ENCODE measurements at places on chromosomes 6 and 20. TPM values are rescaled to one million over a fixed set of nuclear protein-coding genes. Genes with fewer than 3 reads are reported as not detected.
A peak's percentile ranks its signal among the peaks of the same experiment; 100 is the strongest.

CST4 gene
- not detected for total RNA-seq

EPB41L2 gene
- total RNA-seq, result 26.9 TPM

BPIFB3 gene
- total RNA-seq, result not detected

SLC22A7 gene
- not detected for total RNA-seq

PSMA7 gene
- total RNA-seq, result 434 TPM

CST3 gene
- total RNA-seq, result 0.82 TPM

SIGLEC1 gene
- total RNA-seq, result not detected

TREML2 gene
- total RNA-seq, result 3.7 TPM

POM121L2 gene
- total RNA-seq, result not detected

LAMP5 gene
- total RNA-seq, result not detected

OOEP gene
- total RNA-seq, result not detected

WFDC5 gene
- not detected for total RNA-seq

- no peak overlapping the region for H3K4me3 ChIP-seq
- no peaks in the 10 kb centered on the region for H3K4me1 ChIP-seq
- no peaks in the 10 kb centered on the region for H3K27me3 ChIP-seq
- H3K36me3 ChIP-seq, result no peaks in the 10 kb centered on the region
- H3K27ac ChIP-seq, result no peak overlapping the region
Observed at GRCh38 chr20:63345328-63346100, 15.6 kb downstream of the CHRNA4 start.

DNA sequence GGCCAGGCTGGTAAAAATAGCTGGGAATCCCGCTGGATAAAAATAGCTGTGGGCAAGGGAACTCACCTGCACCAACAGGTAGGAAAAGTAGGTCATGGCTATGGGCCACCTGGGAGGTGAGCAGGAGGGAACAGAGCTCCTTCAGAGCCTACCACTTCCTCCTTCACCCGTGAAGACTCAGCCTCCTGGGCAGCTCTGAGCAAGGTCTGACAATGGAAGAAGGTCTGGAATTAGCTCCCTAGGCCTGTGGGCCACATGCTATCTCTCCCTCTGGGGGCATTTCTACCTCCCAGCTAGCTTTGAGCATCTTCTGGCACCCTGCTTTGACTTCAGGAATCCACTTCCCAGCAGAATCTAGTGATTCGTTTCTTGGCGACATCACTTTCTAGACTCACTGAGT, 153.9 kb downstream of the MRPL14 start:
- H3K27ac ChIP-seq, result no peak overlapping the region
- H3K4me3 ChIP-seq, result no peak overlapping the region
- no peak for DNase-seq
- H3K27me3 ChIP-seq, result peaks cover 34% of the 10 kb centered on the region

DNA sequence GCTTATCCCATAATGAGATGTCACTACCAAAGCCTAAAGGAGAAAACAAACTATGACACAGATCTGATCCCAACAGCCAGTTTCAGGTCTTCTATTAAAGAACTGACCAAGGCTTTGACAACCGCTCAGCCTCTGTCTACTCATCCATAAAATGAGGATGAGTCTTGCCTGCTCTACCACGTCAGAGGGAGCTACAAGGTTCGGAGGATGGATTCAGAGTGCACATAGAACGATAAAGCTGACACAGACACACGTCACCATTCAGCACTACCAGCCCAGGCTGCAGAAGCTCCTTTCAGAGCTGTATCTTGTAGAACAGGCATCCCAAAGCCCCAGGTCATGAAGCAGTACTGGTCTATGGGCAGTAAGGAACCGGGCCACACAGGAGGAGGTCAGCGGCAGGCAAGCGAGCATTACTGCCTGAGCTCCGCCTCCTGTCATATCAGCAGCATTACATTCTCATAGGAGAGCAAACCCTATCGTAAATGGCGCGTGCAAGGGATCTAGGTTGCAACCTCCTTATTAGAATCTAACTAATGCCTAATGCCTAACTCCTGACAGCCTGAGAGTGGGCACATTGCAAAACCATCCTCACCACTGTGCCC, 25.1 kb downstream of the KIF16B start:
- H3K4me3 ChIP-seq, result no peak overlapping the region
- no peak overlapping the region for H3K27ac ChIP-seq
- no peak for DNase-seq
- no peaks in the 10 kb centered on the region for H3K27me3 ChIP-seq

GRCh38 chr6:2266841-2267240, 21.4 kb upstream of the GMDS start:
- H3K4me3 ChIP-seq, result no peak overlapping the region
- no peak for DNase-seq
- no peaks in the 10 kb centered on the region for H3K4me1 ChIP-seq

DNA sequence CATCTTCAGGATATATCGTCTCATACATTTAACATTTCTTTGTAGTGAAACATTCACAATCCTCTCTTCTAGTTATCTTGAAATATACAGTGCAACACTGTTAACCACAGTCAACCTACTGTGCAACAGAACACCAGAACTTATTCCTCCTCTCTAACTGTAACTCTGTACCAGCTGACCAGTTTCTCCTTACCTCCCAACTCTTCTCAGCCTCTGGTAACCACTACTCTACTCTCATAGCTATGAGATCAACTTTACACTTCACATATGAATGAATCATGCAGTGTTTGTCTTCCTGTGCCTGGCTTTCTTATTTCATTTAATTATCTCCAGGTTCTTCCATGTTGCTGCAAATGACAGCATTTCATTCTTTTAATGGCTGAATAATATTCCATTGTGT, 337.6 kb downstream of the BTBD9 start:
- no peaks in the 10 kb centered on the region for H3K36me3 ChIP-seq
- H3K27ac ChIP-seq, result no peak overlapping the region
- peaks cover 15% of the 10 kb centered on the region for H3K4me1 ChIP-seq
- no peaks in the 10 kb centered on the region for H3K27me3 ChIP-seq

DNA sequence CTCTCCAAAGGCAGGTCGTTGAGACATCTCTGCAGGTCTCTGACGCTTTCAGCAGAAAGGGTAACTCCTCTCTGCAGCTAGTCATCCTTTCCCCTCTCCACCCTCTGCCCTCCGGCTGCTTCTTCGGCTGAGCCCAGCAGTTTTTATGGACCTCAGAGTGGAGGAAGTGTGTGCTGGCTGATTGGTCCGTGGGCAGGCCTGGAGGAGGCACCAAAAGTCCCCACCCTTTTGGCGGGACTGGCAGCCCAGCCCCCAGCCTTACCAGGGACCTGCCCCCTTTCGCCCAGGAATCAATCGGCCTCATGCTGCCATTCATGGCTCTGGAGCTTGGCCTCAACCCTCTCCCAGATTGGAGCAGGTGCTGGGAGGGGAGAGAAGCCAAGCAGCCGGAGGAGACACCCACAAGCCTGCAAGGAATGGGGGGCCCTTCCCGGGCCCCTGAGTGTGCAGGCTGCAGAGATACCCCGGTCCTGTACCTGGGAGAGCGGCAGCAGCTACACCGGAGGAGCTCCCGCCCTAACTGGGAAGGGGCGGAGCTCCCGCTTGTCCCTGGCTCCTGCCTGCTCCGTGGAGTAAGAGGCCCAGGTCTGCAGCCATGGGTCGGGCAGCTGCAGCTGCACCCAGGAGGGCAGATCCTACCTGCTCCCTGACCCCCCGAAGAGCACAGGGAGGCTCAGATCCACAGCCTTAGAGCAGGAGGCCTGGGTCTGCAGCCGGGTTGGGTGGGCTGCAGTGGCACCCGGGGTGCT, 170.3 kb upstream of the SOX4 start:
- H3K27ac ChIP-seq, result no peak overlapping the region
- peaks cover 9% of the 10 kb centered on the region for H3K27me3 ChIP-seq
- no peak overlapping the region for H3K4me3 ChIP-seq
- no peaks in the 10 kb centered on the region for H3K4me1 ChIP-seq
- no peaks in the 10 kb centered on the region for H3K36me3 ChIP-seq

DNA sequence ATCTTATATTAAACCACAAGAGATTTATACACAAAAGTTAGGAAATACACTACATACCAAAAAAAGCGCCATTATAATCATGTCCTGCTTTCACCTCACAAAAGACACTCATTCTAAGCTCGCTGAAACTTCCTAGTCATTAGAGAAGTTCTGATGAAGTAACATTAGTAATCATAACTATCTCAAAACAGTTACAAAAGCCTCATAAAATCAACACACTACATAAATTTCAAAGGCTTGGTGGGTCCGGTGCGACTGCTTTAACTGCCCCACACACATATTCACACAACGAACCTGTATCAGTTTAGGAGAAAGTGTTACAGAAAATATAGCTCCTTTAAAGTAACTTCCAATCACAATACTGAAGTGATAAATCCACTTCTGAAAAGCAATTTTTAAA, 1.9 kb downstream of the PHIP start:
- peak overlapping the region; percentile 62 for H3K27ac ChIP-seq
- peaks cover 48% of the 10 kb centered on the region for H3K4me1 ChIP-seq
- peaks cover 31% of the 10 kb centered on the region for H3K36me3 ChIP-seq
- peak overlapping the region; percentile 82 for H3K4me3 ChIP-seq
- peaks cover 3% of the 10 kb centered on the region for H3K27me3 ChIP-seq
- DNase-seq, result no peak

DNA sequence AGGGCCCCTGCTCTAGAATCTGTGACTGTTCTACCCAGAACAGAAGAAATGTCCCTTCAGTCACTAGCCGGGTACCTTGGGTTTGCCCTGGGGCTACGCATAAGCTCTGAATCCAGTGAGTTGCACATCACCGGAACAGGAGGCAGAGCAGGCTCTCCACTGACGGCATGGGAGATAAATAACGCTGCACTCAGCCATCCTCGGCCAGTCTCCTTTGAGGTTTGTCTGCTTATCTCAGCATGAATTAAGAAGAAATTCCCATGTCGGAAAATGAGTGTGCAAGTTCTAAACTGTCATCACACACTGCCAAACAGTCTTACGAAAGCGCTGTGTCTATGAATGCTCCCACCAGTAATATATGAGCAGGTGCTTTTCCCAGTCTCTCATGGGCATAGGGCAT, 90.8 kb downstream of the FAM50B start:
- no peak for DNase-seq
- H3K27ac ChIP-seq, result no peak overlapping the region
- peaks cover 36% of the 10 kb centered on the region for H3K27me3 ChIP-seq
- no peak overlapping the region for H3K4me3 ChIP-seq

- no peak overlapping the region for H3K4me3 ChIP-seq
- peaks cover 5% of the 10 kb centered on the region for H3K27me3 ChIP-seq
- H3K27ac ChIP-seq, result no peak overlapping the region
- H3K36me3 ChIP-seq, result no peaks in the 10 kb centered on the region
- no peak for DNase-seq
- peaks cover 2% of the 10 kb centered on the region for H3K4me1 ChIP-seq
Observed at GRCh38 chr20:35979544-35979943, 11.2 kb downstream of the CNBD2 start.

DNA sequence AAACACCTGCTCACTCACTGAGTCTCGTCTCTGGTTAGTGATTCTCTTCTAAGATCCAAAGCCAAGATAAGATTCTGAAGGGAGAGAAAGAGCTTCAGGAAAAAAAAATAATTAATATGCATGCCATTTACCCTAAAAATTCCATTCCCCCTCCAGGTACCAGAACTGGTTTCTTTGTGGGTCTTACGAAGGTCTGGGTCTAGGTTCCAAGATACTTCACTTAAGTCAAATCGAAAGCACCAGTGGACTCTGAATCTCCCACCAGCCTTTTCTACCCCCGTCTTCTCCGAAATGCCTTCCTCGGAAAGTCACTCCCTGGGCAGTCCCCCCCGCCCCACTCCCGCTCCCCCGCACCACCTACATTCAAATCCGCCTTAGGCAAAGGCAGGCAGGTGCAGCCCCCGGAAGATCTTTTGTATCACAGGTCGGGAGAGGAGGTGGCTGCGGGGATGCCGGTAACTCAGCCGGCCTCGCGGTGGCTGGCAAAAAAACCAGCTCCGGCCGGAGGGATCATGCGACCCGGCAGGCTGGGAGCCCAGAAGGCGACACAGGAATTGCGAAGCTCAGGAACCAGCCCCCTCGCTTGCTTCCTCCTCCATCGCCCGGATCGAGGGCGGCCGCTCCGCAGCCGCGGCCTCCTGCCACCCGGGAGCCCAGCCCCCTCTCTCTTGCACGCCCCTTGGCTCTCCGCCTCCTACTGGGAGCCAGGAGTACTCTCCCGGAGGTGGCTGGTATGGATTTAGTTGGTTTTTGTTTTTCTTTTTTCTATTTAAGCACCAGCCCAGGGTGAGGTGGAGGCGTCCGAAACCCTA, at the start of gene BCL2L1:
TSS of gene BCL2L1 (minus strand) at position 612 of the 812 bp plus-strand sequence. CDS start 650 bp downstream, outside the sequence.
- H3K4me1 ChIP-seq, result peaks cover 17% of the 10 kb centered on the region
- H3K27me3 ChIP-seq, result no peaks in the 10 kb centered on the region
- peak; percentile 58 for DNase-seq
- peaks cover 55% of the 10 kb centered on the region for H3K36me3 ChIP-seq
- H3K4me3 ChIP-seq, result peak within 1 kb of the TSS; percentile 97

DNA sequence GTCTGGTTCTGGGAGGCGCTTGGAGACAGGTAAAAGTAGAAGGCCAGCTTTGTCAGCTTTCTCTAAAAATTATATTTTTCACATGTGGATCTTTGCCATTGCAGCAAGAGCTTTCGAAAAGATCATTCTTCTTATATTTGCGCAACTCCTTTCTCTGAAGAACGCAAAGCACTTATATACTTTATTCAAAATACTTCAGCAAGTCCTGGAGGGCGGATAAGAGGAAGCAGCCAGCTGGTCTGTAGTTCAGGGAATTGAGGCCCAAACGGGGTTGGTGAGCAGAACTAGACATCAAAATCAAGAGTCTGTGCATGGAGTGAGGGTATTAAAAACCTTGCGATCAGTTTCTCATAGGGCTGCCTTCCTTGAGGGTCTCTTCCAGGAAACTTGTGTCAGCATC, 182.3 kb downstream of the DTNBP1 start:
- peaks cover 45% of the 10 kb centered on the region for H3K4me1 ChIP-seq
- no peak for DNase-seq
- H3K27me3 ChIP-seq, result no peaks in the 10 kb centered on the region
- H3K4me3 ChIP-seq, result no peak overlapping the region

DNA sequence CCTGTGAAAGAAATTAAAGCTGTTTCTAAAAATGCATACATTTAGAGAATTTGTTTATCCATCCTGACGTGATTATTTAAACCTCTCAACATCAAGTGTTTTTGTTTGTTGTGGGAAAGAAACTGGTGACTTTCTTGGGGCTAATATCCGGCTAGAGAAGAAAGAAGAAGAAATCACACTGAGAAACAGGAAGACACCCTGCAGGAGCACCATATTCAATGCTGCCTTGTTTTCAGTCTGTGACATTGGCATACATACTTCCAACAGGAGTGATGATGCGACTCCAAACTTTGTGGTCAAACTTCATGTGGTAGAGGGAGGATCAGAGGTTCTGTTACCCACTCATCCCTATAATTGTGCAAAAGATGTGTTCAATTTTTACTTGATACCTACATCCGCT, 997.6 kb upstream of the CITED2 start:
- H3K27ac ChIP-seq, result no peak overlapping the region
- H3K27me3 ChIP-seq, result no peaks in the 10 kb centered on the region
- DNase-seq, result no peak
- no peak overlapping the region for H3K4me3 ChIP-seq

GRCh38 chr6:5155906-5156305, 70.8 kb downstream of the PPP1R3G start:
- peaks cover 7% of the 10 kb centered on the region for H3K4me1 ChIP-seq
- H3K27ac ChIP-seq, result no peak overlapping the region
- no peaks in the 10 kb centered on the region for H3K36me3 ChIP-seq

GRCh38 chr20:38812709-38813573, 7.4 kb downstream of the PPP1R16B start:
- no peaks in the 10 kb centered on the region for H3K27me3 ChIP-seq
- no peak overlapping the region for H3K27ac ChIP-seq
- H3K4me1 ChIP-seq, result peaks cover 72% of the 10 kb centered on the region
- DNase-seq, result no peak
- H3K36me3 ChIP-seq, result peaks cover 87% of the 10 kb centered on the region

- H3K36me3 ChIP-seq, result no peaks in the 10 kb centered on the region
- H3K27me3 ChIP-seq, result peaks cover 43% of the 10 kb centered on the region
- H3K27ac ChIP-seq, result no peak overlapping the region
- no peak overlapping the region for H3K4me3 ChIP-seq
- H3K4me1 ChIP-seq, result peaks cover 14% of the 10 kb centered on the region
- DNase-seq, result no peak
Observed at GRCh38 chr6:5986861-5987260, 19.9 kb downstream of the NRN1 start.
